ENCODE measurements at places on chromosomes 7 and 10.

DNA sequence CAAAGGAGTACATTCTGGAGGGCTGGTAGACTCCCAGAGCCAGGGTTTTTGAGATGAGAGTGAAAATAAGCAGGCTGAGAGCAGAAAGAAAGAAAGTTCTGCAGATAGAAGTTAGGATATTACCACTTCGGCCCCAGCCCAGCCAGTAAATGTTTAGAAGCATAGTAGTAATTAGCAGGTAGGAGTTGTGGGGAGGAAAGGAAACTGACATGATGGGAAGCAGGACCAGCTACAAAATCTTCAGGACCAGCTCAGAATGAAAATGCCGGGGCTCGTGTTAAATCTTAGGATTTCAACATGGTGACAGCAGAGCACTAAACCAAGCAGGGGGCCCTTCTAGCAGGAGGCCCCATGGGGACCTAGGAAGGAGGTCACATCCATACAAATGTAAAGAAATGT, 28.7 kb downstream of the PRSS2 start:
- DNase-seq, result no peak

DNA sequence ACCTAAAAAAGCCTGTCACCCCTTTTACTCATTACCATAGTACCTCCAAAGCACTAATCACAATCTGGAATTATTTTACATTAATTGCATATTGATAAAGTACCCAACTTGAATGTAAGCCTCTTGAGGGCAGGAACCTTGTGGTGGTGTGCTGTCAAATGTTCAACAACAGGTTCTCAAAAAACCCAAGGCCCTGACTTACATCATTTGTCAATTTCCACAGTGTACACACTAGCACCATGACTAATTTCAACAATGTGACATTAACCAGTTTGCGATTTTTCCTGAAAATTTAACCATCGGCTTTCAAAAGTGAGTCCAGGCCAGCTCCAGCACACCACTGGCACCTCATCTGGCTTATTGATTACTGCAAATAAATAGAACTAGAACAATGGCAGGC, 87.5 kb downstream of the SVOPL start:
- DNase-seq, result no peak

DNA sequence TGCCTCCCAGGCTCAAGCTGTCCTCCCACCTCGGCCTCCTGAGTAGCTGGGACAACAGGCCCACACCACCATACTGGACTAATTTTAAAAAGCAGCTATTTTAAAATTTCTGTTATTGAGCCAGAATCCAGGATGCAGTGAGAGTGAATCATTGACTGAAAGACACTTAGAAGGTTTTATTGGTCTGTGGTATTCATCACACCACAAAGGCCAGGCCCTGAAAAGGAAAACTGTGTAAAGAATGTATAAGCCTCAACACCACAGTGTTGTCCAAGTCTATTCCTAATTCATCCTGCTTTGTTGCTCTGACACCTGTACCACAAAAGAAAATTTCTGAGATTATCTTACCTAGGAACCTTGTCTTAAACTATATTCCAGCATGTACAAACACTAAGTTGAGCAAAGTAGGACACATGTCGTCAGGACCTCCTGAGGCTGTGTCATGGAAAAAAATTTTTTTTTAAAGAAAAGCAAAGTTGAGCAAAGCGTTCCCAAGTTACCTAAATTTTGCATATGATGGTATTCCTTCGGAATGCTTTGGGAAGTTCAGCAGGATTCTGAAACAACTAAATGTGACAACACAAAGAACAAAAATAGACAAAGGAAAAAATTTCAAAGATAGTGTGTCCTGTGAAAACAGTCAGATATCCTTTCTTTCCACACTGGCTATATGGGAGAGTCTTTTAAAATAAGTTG, 129.6 kb upstream of the MKLN1 start:
- DNase-seq, result no peak

DNA sequence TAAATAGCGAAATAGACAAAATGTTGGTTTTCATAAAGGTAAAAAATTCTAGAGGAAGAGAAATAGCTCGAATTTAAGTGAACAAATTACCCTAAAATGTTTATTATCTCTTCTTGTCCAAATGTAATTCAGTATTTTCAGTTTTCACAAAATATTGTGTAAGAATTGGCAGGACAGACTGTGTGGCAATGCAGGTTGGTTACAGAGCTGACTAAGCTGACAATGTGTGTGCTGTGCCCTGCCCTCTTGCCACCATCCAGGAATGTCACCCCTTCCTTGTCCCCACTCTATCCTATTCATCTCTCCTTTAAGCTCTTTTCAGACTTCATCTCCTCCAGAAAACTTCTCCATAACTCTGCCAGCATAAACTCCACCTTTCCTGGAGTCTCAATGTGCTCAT, 46.1 kb downstream of the COL28A1 start:
- DNase-seq, result no peak

DNA sequence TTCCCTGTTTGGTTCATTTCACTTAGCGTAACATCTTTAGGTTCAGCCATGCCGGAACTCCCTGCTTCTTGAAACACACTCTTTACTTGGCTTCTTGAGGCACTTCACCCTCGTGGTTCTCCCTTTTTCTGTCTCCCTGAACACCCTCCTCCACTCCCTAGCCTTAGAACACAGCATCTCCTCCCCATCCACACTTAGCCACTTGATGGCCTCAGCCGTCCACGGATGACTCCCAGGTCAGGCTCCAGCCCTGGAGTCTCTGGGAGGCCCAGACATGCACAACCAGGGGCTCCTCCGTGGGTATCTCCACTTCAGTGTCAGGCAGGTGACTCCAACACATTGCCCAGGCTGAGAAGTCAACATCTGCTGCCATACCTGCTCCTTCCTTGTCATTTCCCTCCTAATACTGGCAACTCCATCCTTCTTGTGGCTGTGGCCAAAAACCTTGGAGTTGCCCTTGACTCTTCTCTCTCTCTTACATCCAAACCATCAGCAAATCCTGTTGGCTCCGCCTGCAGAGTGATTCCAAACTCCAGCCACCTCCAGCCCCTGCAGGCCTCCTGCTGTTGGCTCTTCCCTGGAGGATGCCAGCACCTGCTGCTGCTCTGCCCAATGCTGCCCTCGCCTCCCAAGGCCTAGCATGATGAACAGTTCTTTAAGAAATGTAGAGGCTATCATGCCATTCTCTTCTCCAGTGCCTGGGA, 8.4 kb upstream of the INMT start:
- no peak for DNase-seq

DNA sequence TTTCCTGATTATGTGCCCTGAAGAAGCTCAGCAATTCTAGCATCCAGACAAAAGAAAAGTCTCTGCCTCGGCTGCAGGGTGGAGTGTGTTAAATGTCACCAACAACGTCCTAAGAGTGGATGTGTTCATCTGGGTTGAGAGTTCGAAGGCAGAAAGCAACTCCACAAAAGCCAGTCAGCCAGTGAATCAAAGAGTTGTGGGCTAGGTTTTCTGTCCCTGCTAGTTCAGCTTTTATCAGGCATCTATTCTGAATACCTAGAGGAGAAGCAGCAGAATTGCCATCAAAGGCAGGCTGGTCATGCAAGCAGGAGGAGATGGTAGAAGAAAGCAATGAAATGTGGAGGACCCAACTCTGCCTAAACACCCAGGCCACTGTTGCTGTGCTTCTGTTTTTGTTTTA, 205.2 kb downstream of the KLF6 start:
- DNase-seq, result no peak

GRCh38 chr7:37541810-37542443, 93.3 kb upstream of the ELMO1 start:
- no peak for DNase-seq

DNA sequence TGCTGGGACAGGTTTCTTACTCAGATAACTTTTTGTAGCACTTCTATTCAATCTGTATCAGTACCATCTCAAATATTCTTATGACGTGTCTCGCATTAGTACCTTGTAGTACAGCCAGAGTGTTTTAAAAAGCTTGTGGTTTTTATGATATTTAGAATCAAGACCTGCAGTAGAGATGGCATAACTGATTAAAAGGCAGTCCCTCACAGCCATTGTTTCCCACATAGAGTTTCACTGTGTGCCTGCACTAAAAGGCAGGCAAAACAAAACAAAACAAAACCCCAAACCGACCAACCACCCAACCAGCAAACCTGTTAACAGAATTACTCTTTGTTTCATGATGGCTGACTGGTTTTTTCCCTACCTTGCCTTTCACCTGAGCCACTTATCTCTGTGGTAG, 221.3 kb upstream of the DGKB start:
- DNase-seq, result no peak

GRCh38 chr7:136528329-136528728, 340.1 kb upstream of the CHRM2 start:
- DNase-seq, result no peak

DNA sequence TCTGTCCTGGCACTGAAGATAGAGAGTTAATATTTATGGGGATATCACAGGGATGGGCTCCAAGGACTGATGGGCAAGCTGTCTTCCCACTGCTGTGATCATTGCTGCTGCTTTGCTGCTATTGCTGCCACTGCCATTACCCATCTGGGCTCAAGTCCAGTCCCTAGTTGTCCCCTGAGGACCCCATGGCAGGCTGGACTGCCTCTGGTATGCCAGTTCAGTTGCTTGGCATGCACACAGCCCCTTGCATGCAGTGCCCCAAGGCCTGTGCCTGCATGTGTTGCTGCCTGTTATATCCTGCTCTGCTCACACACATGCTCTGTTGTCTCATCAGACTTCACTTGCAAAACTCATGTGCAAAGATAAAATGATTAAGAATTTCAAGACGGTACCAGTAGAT, 109.5 kb downstream of the ADRA2A start:
- DNase-seq, result no peak

- no peak for DNase-seq
These were observed 113.0 kb downstream of the CYP26A1 start for GRCh38 chr10:93186653-93187052.

GRCh38 chr7:73613954-73614735, 10.2 kb downstream of the MLXIPL start:
- DNase-seq, result no peak

DNA sequence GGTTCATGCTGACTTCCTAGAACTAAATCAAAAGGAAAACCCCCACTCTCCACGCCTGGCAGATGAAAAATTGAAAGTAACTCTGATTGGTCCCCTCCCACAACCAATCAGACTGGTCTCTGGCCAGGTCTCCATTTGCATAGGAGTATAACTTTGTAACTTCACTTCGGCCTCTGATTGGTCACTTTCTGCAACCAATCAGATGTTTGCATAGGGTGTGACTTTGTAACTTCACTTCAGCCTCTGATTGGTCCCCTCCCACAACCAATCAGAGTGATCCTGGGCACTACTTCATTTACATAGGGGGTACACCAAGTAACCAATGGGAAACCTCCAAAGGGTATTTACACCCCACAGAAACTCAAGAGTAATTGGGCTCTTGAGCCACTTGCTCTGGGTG, 306.6 kb upstream of the PFKP start:
- no peak for DNase-seq

- DNase-seq, result no peak
These were observed 152.2 kb downstream of the CYP26A1 start for GRCh38 chr10:93225938-93226337.

DNA sequence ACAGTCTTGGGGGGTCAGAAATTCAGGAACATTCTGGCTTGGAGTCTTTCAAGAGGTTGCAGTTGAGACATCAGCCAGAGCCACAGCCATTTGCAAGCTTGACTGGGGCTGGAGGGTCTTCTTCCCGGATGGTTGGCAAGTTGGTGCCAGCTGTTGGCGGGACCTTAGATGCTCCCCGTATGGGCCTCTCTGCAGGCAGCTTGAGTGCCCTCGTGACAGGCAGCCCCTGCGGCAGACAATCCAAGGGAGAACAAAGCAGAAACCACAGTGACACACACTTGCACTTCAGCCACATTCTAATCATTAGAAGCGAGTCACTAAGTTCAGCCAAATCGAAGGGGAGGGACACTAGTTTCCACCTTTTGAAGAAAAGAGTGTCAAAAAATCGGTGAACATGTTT, 59.4 kb upstream of the MXI1 start:
- no peak for DNase-seq

- DNase-seq, result no peak
These were observed 1.4 kb upstream of the TMEM168 start for GRCh38 chr7:112791465-112792168.

- DNase-seq, result no peak
These were observed 909.7 kb upstream of the AUTS2 start for GRCh38 chr7:68688416-68689086.
